ENCODE measurements at places on chromosomes 5 and 9.

DNA sequence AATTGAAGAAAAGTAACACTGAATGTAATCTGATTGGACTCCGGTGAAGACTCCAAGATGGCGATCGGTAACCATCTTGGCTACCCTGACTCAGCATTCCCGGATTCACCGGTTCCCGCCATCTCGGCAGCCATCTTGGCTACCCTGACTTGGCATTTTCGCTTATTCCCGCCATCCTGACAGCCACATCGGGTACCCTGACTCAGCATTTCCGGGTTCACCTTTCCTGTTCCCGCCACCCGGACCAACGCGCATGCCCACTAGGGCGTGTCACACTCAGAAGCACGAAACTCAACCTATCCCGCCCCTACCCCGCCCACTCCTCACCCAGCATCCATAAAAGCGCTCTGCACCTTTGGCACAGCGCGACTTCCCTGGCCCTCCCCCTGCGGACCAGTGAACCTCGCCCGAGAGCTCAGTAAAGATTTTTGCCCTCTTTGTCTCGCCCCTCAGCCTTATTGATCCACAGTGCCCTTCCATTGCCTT lies 17.2 kb downstream of the SPTLC1 start:
- no peak overlapping the region for H3K4me3 ChIP-seq
- H3K4me1 ChIP-seq, result no peaks in the 10 kb centered on the region
- DNase-seq, result no peak
- no peaks in the 10 kb centered on the region for H3K27me3 ChIP-seq
- peaks cover 3% of the 10 kb centered on the region for H3K36me3 ChIP-seq

DNA sequence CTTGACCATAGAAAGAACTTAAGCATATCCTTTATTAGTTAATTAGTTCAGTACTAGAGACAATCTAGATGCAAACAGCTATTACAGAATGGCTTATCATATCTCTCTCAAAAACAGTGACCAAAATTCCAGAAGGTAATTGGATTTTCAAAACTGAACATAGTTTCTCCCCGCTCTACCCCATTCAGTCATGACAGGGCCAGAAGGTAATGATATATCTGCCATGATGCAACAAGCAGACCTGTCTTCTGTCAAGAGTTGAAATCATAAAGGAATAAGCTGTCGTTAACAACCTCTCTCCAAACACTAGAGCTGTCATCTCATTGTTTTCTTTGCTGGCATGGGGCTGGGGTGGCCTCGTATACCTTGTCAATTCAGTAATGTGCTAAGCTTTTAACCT lies 200.5 kb upstream of the POU5F2 start:
- H3K27ac ChIP-seq, result no peak overlapping the region
- no peaks in the 10 kb centered on the region for H3K27me3 ChIP-seq
- no peaks in the 10 kb centered on the region for H3K4me1 ChIP-seq
- no peak overlapping the region for H3K4me3 ChIP-seq
- H3K36me3 ChIP-seq, result no peaks in the 10 kb centered on the region

DNA sequence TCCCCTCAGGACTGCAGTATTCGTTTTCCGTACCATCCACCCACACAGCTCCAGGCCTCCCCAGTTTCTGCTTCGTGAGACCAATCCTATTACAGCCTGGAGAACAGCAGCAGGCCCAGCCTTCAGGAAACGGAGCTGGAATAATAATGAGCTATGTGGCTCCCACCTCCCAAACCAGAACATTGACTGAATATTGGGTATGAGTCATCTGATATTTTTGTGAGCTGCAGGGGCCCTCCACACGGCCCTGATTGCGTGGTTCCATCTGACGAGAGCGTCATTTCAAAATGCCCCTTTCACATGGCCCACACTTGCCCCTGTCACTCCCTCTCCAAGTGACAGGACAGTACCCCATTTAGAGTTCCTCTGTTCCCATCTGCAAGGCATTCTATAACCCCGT lies 192.0 kb downstream of the BRINP1 start:
- no peak for DNase-seq
- H3K4me1 ChIP-seq, result no peaks in the 10 kb centered on the region
- H3K27ac ChIP-seq, result no peak overlapping the region
- H3K4me3 ChIP-seq, result no peak overlapping the region
- H3K36me3 ChIP-seq, result no peaks in the 10 kb centered on the region

- no peak for DNase-seq
- H3K4me1 ChIP-seq, result no peaks in the 10 kb centered on the region
- no peak overlapping the region for H3K4me3 ChIP-seq
- no peaks in the 10 kb centered on the region for H3K27me3 ChIP-seq
These were observed 13.1 kb downstream of the LOX start for GRCh38 chr5:122064992-122065391.

DNA sequence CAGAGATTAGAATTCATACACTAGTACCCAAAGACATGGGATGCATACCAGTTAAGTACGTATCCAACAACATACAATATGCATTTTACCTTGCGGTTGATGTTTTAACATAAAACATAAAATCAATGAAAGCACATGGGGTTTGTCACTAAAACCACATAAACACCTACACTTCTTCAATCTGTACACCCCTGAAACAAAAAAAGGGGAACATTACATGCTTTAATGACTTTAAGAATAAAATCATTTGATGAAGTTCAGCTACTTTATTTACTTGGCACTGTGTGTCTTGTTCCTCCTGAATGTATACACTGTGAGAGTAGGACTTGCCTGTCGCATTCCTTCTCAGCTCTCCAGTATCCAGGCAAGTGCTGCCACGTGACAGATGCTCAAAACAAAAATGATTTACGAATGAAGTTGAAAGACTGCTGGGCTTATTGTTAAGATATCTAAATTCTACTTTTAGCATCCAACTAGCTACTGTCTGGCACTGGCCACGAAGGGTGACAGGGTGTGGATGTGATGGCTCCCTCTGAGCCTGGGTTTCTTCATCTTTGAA lies 21.0 kb downstream of the TNFSF15 start:
- peaks cover 59% of the 10 kb centered on the region for H3K4me1 ChIP-seq
- no peak overlapping the region for H3K4me3 ChIP-seq
- no peaks in the 10 kb centered on the region for H3K27me3 ChIP-seq
- DNase-seq, result no peak

DNA sequence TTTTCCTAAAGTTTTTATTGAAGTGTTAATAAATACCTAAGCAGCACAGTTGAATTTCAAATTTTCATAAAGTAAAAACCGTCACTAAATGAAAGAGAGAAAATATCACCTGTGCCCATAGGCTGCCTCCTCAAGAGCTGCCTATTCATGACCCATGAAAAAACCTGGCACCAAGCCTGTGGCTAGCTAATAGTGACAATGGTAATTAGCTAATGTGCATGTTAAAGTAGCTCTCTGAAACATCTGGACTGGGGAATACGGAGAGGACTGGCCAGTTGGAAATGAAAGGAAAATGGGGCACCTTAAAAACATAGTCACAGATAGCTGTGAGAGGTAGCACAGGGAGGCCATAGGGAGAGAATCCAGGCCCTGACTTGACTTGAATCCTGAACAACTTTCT lies 5.4 kb upstream of the GNE start:
- H3K4me1 ChIP-seq, result peaks cover 6% of the 10 kb centered on the region
- no peaks in the 10 kb centered on the region for H3K36me3 ChIP-seq
- no peaks in the 10 kb centered on the region for H3K27me3 ChIP-seq
